HCEC 1CT (cell line): ENCODE measurements at places on chromosomes 13 and 19.
A peak's percentile ranks its signal among the peaks of the same experiment; 100 is the strongest.

GRCh38 chr13:90315061-90315460 lies 1032.4 kb upstream of the MIR17HG start:
- DNase-seq = no peak

- DNase-seq = peak; percentile 44
Measured at GRCh38 chr13:28679628-28680027, 20.7 kb downstream of the POMP start.

DNA sequence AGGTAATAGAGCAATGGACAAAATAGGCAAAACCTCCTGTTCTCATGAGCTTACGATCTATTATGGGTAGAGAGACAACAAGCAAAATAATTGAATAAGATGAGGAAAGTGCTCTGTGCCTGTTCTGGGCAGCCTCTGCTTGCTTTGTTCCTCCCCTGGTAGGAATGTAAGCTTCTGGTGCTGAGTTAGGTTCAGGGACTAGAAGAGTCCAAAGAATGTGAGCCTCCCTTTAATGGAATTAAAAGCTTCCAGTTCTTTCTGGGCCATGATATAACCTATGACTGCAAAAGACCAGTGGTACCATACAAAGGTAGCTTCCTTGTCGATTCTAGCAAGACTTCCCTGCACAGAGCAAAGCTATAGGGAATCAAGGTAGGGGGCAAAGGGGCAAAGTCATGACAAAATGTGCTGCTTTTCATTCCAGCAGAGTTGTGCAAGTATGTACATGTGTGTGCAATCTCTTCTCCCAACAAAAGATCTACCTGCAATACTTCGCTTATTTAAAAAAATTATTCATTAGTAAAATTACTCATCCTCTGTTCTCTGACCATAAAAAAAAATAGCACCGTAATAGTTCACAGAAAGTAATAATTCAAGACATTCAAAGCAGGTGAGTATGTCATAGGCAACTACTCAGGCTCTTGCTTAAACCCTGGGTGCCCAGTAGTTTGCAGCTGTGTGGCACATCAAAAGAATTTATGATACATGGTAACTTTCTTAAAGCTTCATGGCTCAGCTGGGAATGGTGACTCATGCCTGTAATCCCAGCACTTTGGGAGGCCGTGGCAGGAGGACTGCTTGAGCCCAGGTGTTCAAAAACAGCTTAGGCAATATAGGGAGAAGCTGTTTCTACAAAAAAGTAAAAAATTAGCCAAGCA lies 21.4 kb downstream of the ACOD1 start:
- peak; percentile 45 for DNase-seq

DNA sequence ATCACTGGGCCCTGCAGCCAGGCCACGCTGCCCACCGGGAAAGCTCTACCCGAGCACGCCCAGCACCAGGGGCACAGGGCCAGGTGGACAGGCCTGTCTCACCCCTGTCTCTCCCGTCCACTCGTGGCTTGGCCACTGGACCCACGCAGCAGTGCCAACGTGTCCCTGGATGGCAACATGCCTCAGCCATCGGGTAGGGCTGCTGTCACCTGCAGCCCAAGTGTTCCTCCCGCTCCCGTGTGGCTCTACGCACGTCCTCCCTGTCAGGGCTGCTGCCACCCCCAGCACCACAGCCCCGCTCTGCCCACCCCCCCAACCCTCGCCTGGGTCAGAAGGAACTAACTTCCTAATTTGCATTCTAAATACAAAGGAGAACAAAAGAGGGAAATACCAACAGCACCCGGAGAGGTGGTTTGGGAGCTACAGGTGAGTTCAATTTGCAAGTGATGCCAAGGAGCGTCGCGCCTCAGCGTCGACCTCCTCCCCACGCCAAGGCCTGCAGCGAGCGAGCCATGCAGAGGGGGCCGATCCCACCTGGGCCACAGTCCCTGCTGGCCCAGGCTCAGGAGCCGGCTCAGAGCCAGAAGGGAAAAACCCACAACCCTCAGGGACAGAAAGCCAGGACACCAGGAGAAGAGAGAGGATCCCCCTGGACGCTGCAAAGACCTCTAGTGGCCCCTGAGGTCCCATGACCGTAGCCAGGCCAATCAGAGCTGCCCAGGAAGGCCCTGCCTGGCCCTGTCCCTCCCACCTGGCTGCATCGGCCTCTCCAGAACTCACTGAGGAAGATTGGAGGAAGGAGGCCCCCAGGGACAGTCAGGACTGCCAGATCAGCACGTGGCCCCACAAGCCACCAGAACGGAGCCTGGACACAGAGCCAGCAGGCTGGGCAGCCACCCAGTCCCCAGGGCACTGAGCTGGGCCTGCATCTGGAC lies 128.4 kb upstream of the SPACA7 start:
- no peak for DNase-seq

GRCh38 chr13:19597523-19597922 lies 35.9 kb upstream of the MPHOSPH8 start:
- peak; percentile 82 for DNase-seq

DNA sequence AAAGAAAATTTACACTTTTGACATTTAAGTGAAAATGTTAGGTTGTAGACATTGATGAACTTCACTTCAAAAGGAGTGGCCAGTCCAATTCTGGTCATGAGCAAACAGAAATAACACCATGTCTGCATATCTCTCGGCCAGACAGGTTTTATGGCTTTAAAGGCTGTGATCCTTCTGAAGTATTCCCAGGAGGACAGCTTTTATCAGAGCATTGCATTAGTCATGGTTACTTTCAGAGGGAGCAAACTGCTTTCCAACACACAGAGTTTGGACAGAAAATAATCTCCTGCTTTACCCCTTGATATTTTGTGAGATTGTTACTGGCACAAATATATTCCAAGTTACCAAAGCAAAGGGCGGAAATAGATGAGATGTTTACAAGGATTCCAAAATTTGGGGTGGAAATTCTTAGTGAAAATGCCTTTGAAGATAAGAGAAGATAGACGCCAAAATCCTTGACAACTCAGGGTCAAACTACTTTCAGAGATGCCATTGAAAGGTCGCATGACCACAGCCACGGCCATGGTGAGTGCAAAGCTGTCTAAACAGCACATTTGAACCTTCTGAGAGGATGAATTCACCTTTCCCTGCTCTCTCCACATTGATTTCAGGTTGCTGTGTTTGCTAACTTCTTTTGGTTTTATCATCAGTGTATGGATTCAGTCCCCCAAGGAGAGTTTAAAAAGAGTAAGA lies 584.5 kb upstream of the SGCG start:
- DNase-seq = no peak
